Activated T-cell treated with anti-CD3 and anti-CD28 coated beads, Interleukin-2, amount 50 U/mL, for 72 hours (primary cell): ENCODE measurements at places on chromosomes 13 and 19.

- no peak for DNase-seq
These were observed 15.3 kb downstream of the DYRK1B start for GRCh38 chr19:39818626-39819097.

DNA sequence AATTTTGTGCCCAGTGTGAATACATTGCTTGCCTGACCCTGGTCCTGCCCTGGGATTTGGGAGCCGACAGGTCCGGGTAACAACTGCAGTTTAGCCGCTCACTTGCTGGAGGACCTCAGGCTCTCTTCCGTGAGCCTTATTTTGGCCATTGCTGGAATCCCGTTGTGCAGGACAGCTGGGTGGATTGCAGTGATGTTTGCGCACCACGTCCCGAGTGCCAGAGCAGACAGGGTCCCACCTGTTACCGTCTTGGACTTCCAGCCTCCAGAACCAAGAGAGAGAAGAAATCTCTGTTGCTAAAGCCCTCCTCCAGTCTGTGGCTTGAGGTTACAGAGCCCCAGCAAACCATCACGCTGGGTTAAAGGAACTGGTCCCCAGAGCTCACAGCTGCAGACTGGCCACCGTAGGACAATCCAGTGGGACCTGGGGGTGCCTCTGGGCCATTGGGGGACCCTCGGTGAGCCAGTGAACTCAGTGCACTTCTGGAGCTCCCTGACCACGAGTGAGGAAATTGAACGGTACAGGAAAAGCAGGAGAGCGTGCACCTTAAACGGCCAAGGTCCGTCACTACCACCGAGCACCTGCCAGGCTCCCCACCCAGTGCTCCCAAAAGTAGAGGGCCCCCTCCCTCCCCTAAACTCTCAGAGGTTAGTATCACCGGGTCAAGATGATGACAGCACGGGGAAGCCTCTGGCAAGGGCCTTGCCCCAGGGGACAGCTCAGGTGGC, 92.9 kb downstream of the GNG7 start:
- no peak for DNase-seq

DNA sequence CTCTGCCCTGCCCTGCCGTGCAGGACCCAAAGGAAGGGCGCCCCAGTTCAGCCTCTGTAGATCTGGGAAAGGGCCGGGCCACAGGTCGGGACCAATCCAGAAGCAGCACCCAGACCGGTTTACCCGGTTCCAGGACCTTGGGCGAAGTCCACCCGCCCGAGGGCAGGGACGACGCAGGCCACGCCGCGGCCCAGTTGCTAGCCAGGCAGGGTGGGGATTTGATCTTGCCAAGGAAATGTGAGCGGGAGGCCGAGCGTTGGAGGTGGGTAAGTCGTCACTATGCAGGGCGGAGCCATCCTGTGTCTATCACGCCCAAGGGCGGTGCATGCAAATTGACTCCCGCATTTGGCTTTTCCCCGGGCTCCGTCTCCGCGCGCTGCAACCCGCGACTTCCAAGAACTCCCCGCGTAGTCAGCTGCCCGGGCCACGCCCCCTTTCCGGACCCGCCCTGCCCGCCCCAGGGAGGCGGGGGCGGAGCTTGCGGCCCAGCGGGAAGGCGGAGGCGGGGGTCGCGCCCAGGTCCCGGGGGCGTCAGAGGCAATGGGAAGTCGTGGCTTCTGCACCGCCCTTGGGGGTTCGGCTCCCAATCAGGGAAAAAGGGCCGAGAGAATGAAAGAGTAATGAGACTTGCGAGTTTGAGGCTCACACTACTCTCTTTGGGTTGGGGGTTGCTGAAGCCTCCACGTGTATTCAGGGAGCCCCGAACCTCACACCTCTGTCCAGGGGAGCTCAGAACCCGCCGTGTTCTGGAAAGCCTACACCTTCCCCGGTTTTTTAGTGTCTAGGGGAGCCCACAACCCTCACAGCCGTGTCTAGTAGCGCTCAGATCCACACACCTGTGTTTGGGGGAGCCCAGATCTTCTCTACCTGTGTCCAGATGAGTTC, 12.8 kb downstream of the IER2 start:
- peak; percentile 90 for DNase-seq

DNA sequence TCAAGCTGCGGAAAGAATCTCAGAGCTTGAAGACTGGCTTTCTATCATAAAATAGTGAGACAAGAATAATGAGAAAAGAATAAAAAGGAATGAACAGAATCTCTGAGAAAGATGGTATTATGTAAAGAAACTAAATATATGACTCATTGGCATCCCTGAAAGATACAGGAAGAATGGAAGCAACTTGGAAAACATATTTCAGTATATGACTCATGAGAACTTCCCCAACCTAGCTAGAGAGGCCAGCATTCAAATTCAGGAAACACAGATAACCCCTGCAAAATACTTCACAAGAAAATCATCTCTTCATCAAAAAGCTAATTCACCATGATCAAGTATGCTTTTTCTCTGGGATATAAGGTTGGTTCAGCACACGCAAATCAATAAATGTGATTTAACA, 2318.0 kb downstream of the PCDH9 start:
- DNase-seq = no peak

DNA sequence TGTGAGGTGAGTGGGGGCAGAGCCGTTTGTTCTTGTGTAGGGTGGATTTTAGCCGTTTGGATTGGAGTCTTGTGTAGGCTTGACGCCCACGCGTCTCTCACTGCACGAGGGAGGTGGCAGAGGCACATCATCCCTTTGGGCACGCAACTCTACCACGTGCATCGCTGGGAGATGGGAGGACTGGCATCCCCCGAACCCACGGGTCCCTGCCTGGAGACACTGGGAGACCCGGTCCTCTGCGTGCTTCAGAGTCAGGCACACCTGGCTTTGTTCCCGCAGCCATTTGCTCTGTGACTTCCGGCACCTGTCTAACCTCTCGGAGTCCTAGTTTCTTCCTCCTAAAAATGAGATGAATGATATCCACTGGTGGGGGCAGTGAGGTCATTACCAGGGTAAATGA, 6.4 kb downstream of the ARHGEF7 start:
- no peak for DNase-seq

DNA sequence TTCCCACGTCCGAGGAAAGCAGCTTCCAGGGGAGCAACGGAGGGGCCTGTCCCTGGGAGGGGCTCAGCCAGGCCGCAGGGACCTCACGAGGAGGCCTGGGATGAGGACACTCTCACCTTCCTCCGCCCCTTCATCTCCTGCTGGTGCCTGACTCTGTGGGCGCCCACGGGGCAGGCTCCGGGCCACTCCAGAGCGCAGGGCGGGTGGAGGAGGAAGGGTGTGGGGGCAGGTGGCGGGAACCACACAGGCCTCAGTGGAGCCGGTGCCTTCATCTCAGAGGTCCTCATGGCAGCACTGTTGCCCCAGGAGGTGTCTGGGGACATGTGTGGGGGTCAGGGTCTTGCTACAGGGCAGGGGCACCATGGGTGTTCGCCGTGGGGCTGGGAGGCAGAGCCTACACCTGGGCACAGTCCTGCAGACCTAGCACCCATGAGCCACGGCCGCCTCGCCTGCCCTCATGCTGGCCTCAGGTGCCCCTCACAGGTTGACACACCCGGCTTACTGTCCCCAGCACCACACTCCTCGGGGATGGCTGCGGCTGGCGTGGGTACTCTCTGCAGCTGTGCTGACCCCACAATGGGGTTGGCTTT, 10.1 kb upstream of the TMEM255B start:
- DNase-seq = no peak

- DNase-seq = no peak
These were observed 76.6 kb upstream of the KLF12 start for GRCh38 chr13:74210693-74211393.

GRCh38 chr13:77056382-77056781, 29.4 kb upstream of the FBXL3 start:
- DNase-seq = no peak

GRCh38 chr13:83935566-83935965, 53.3 kb upstream of the SLITRK1 start:
- DNase-seq = no peak

DNA sequence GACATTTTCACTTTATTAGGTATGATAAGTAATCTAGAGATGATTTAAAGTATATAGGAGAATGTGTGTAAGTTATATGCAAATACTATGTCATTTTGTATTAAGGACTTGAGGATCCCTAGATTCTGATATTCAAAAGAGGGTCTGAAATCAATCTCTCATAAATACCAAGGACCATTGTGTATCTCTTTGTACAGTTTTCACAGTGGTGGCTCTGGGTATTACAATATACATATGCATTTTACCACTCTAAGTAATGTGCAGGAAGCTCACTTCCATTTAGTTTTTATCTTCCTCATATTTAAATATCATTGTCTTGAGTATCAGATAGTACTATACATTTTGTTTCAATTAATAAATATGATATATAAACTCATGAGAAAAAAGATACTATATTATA, 862.6 kb upstream of the PCDH20 start:
- DNase-seq = no peak

GRCh38 chr19:31600731-31601295, 251.6 kb upstream of the TSHZ3 start:
- DNase-seq = no peak

- DNase-seq = no peak
These were observed 38.4 kb upstream of the RCBTB2 start for GRCh38 chr13:48571126-48571913.

- DNase-seq = no peak
These were observed 7.2 kb upstream of the CYP4F2 start for GRCh38 chr19:15905026-15905425.

DNA sequence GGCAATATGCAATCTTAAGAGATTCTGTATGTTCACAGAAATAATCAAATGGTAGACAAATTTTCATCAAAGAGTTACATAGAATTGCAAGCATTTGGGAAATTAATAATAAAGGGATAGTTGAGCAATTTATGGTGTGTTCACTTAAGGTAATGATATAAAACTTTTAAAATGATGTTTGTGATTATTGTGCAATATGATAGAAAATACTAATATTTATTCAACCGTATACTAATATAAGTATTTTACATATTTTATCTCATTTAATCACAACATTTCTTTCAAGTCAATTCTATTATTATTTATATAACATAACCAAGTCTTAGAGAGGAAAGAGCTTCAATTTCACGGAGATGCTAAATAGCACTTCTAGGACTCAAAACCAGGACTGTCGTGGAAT, 716.8 kb upstream of the MIR17HG start:
- DNase-seq = no peak

DNA sequence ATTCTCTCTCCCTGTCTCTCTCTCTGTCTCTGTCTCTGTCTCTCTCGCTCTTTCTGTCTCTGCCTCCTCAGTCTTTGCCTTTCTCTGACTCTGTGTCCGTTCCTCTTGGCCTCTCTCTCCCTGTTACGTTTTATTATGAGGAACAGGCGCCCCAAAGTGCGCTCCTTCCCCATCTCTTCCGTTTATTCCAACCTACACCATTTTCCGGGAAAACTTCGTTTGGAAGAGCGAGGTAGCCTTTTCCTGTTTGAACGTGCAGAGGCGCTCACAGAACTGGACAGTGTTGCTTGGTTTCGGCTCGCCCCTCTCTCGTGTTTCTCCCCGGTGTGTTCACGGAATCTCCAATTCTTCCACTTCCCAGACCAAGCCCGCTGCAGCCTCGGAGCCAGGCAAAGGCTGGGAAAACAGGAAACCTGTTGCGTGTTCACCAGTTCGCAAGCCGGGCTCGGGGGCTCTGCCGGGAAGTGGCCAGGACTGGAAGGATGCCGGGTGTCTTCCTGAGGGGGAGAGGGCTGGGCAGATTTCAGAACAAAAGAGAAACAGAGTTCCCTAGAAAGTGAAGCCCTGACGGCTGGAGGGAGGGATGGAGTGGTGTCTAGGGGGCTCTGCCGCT, 605 bp downstream of the TMEM255B start:
- no peak for DNase-seq

GRCh38 chr13:96991072-96991471, 3.2 kb downstream of the OXGR1 start:
- no peak for DNase-seq

GRCh38 chr13:48155848-48156247, 60.9 kb upstream of the MED4 start:
- peak; percentile 20 for DNase-seq

DNA sequence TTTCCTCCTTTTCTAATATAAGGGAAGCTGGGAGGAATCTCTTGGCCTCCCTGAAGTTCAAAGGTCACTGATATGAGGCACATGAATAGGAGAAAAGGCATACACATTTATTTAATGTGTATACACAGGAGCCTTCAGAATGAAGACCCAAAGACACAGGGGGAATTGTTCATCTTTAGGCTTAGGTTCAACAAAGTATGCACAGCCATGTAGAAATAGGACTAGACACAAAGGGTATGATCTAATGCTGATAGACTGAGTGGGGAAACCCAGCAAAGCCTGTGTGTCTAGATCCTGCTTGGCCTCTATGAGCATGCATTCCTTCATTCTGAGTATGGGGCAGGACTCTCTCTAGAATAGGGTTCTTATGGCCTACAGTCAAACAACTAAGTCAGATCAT, 177.1 kb upstream of the RFC3 start:
- no peak for DNase-seq

DNA sequence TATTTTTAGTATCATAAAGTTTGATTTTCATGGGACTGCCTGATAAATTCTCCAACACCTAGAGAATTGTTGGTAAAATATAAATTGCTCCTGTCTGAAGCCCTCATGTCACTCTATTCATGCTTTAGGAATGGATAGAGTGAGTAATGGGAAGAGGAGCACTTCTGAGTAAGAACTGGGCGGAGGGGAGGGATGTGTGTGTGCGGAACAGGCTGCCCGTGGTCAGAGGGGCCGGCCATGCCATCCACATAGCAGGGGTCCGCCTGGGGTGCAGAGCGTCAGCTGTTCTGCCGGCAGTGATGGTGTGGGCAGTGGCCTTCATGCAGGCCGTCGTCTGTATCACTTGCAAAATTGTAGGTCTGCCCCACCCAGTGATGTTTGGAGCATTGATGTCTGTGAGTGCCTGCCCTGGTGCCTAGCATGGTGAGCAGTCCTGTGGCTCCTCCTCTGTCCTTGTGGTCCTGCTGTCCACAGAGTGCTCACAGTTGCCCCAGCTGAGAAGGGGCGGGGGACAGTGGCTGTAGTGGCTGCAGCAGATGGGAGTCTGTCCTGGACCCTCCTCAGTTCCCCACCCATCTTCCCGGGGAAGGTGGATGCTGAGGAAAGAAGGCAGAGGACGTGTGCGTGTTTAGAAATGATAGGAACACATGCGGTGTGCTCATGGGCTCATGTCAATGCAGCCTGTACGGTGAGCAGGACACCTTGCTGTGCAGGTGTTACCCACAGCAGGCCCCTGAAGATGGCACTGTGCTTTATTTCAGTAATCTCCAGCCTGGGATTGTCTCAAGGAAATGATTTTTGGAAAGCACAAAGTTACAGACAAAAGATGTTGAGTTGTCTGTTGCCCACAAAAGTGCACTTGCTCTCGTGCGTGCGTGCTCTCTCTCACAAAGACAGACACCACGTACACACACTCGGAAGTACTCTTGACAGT, 49.4 kb upstream of the TEX29 start:
- no peak for DNase-seq

- DNase-seq = no peak
These were observed 545.8 kb downstream of the LIG4 start for GRCh38 chr13:107669391-107669993.

GRCh38 chr13:33918199-33918932, 100.4 kb downstream of the RFC3 start:
- no peak for DNase-seq

DNA sequence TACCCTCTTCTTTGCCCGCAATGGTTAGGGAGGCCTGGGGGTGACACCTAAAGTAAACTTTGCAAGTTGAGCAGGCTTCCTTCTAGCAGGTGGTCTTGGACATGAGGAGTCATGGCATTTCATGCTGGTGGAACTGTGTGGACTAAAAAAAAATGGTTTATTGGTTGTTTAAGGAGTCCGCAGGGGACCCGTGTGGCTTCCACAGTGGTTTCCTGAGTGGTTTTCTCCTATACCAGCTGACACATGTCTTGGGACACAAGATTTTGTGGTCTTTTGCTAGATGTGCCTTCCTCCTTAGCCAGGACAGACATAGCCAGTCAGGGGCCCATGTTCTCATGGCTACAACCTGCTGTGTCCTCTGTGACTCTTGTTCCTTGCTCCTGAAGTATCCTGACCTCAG, 1.5 kb downstream of the ZNF543 start:
- DNase-seq = no peak
